ENCODE measurements at places on chromosomes 7 and 10.

- DNase-seq = no peak
Observed at GRCh38 chr7:99672573-99672972, 7.2 kb downstream of the CYP3A5 start.

GRCh38 chr7:146510088-146510680 is 393.6 kb downstream of the CNTNAP2 start:
- no peak for DNase-seq

- DNase-seq = no peak
Observed at GRCh38 chr7:124796771-124797170, 31.2 kb upstream of the GPR37 start.

DNA sequence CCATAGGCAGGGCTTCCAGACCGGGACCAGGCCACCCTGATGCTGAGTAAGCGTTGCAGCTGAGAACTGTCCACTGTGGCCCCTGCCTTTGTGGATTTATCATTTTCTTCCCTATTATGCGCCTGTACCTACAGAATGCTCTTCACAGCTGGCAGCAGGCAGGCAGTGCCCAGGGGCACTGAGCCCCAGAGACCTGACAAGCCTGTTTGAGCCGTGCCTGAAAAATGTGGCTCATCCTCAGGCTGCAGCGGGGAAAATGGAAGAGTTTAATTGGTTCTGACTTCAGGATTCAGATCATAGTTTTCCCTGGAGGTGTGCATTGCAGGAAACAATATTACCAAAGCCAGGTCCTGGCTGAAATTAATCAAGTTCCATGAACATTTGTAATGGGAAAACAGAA is 200.2 kb downstream of the ZNF438 start:
- no peak for DNase-seq

- no peak for DNase-seq
Observed at GRCh38 chr10:128735996-128736395, 609.8 kb upstream of the MKI67 start.

- DNase-seq = no peak
Observed at GRCh38 chr10:120614680-120615079, 157.7 kb downstream of the PLPP4 start.

- no peak for DNase-seq
Observed at GRCh38 chr10:102113956-102114857, 6.0 kb downstream of the LDB1 start.

- no peak for DNase-seq
Observed at GRCh38 chr10:128318366-128318765, 192.1 kb upstream of the MKI67 start.

Measured in stimulated activated CD8-positive, alpha-beta memory T cell treated with anti-CD3 and anti-CD28 coated beads, Interleukin-4, amount 100 ng/mL, for 4 hours (primary cell).